ENCODE measurements at places on chromosomes 1 and 21.

DNA sequence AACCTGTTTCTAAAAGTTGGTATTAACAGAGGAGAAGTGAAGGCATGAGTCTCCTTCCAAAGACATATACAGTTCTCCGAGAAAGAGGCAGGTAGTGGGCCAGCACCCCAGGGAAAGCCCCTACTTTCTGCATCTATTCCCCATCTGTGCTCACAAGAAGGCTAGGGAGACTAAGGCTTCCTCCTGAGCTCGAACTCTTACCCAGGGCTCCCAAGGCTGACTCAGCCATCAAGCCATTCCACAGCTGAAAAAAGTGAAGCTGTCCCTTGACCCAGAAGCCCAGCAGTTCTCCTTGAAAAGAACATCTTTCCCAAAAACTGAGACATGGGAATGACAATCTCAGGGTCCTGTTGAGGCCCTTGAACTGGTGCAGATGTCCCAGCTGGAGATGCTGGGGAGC lies 1.9 kb upstream of the PADI3 start:
- no peak for DNase-seq

GRCh38 chr1:82755671-82756070 lies 954.9 kb downstream of the ADGRL2 start:
- DNase-seq, result no peak

GRCh38 chr1:241610056-241610815 lies 29.9 kb downstream of the CHML start:
- DNase-seq, result peak; percentile 35

DNA sequence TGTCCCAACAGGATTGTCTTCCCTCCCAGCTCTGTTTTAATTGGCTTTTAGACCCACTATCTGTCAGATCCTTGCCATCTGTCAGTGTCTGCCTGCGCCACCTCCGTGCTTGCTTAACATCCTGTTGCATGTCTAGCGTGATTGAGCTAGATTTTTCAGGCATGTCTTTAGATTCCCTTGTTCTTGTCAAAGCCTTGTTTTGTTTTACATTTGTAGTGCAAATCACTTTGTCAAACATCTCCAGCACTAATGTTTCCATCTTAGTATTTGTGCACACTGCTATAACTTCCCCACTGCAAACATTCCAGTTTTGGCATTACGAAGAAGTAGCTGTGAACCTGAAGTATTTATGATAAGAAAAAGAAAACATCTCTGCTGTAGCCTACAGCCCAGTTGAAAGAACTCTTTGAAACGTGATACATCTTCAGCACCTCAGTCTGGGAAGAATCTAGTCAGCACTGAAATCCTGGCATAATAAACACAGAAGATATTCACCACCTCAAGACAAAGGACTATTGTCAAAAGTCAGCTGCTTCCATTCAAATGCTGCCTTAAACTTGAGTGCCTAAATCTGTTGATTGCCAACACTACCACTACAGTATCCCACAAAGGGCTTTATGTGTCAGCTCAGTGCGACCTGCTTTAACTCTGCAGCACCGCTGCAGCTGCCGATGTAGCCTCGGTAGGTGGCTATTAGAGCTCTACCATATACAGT lies 105.0 kb downstream of the FNBP1L start:
- DNase-seq, result no peak

- DNase-seq, result no peak
Measured at GRCh38 chr1:118564961-118565703, 380.1 kb upstream of the SPAG17 start.

Data from transverse colon (tissue), 4 donors.